ENCODE measurements at places on chromosomes 5 and 9. TPM values are rescaled to one million over a fixed set of nuclear protein-coding genes. Genes with fewer than 3 reads are reported as not detected.

DNA sequence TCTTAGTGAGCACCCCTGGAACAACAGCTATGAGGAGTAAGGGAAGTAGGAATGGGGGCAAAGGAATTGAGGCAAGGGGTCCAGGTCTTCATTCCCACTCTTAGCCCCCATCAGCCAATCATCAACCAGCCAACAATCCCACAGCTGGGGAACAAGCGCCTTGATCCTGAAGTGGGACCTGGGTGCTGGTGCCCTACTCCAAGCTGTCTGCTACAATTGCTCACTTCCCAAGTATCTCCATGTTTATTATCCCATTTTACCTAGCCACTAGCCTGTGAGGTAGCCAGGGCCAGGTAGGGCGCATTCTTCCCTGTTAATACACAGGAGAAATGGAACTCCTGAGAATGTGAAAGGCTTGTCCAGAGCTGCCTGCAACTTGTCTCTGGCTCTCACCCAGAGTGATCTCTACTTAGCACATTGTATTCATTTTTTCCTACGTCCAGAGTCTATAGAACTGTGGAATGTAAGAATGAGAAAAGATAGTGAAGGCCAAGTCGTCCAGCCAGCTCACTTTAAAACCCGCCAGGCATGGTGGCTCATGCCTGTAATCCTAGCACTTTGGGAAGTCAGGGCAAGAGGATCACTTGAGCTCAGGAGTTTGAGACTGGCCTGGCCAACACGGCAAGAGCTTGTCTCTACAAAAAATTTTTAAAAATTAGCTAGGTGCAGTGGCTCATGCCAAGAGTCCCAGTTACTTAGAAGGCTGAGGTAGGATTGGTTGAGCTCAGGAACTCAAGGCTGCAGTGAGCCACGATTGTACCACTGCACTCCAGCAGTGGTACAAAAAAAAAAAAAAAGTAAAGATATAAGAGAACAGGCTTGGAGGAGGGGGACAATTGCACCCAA lies 6.2 kb upstream of the DNAJC18 start:
- peak; percentile 30 for DNase-seq

DNA sequence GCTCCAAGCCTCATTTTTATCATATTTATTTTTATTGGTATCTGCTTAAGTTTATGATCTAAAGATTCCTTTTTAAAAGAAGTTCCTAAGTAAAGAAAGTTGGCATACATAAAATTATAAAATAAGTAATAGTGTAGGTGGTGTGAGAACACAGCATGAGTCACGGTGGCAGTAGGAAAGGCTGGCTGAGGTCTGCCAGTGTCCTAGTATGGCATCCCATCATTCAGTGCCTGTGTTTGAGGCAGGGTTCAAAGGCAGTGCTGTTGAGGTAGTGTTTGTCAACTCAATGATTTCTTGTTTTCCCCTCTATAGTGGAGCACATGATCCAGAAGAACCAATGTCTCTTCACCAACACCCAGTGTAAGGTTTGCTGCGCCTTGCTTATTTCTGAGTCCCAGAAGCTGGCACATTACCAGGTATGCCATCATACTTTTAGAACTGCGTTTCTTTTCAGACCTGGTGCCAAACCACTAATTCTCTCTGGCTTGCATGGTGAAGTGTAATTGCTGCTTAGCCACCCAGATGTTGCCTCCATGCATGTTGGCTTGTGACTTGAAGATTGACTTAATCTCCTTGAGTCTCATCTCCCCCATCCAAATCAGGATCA lies 18.4 kb downstream of the ZNF346 start:
- no peak for DNase-seq

GRCh38 chr5:143695941-143696340 lies 116.0 kb upstream of the HMHB1 start:
- no peak for DNase-seq

DNA sequence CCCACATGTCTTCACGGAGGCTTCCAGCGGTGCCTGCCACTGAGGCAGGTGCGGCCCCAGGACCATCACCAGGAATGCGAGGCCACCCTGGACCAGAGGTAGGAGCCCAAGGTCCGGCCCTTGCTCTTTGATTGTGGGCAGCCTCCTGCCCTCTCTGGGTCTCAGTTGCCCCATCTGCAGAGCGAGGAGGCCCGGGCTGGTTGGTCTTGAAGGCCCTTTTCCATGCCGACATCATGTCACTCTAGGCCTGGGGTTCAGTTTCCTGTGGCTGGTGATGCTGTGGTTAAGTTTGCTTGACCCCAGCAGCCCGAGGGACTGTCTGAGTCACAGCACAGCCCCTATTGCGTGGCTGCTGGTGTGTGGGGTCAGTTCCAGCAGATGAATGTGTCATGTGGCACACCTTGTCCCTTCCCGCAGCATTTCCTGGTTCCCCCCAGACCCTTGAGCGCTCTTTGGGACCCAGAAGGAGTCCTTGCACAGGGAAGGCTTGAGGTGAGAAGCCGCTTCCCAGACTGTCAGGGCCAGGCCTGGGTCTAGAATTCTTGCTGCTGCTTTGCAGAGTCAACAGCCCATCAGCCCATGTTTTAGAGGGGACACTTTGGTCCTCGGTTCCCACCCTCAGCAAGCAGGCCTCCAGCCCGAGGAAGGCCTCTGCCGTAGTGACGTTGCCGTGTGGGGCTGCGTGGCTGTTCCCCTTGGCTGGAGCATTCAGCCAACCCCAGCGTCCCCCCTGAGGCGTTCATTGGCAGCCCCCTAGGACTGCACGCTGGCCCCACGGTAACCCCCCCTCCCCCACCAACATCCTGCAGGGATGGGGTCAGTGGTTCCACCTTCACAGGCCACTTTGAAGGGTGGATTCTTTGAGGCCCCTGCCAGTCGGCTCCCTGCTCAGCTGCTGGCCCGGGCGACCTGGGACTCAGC lies 31.0 kb upstream of the HMCN2 start:
- no peak for DNase-seq

KCNN2 gene
- total RNA-seq = 2.1 TPM

DNA sequence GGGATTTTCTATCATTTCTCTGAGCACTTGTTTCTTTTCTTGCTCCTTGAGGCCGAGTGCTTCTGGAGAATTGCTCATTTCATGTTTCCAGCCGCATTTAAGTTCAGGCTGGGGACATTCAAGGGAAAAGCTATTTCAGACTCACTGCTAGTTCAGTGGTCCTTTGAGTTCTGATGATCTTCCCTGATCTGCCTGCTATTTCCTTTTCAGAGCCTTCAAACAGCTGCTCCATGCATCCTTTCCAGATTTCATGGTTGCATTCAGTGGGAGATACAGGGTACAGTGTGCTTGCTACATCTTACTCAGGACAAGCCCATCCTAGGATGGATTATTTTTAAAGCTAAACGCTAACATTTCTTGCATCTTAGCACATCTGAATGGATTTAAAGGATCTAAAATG lies 14.7 kb downstream of the NDUFS4 start:
- no peak for DNase-seq

SPATA31E1 gene
- total RNA-seq = not detected

DNA sequence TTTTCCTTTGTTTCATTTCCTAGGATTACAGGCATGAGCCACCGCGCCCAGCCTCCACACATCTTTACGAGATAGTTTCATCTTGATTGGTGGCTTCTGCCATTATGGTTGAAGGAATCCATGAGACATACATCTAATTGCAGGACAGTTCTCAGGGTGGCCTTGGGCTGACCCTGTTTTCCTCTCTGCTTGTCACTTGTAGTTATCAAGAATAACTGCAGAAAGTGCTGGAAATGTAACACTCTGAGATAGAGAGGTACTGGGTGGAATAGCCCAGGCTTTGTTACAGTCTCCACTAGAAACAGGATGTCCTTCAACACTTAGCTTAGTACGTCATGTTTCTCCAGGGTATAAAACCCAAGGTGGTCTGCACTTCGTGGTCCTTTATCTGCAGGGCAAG lies 10.7 kb downstream of the UGT3A2 start:
- DNase-seq = no peak

DNA sequence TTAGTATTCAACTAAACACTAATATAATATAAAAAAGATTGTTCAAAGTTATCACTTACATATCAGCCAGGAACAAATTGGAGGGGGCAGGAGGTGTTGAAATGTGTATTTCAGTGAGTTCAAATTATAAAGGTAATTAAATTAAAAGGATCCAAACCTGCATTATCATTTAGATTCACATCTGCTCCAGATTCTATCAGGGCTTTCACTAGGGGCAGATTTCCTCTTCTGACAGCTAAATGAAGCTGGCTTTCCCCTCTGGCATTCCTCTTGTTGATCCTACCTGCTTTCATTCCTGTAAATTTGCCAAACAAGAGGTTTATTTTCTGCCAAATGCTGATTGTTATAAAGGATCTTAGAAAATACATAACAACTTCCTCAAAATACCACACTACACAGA lies 86.3 kb upstream of the GCNT4 start:
- no peak for DNase-seq

DNA sequence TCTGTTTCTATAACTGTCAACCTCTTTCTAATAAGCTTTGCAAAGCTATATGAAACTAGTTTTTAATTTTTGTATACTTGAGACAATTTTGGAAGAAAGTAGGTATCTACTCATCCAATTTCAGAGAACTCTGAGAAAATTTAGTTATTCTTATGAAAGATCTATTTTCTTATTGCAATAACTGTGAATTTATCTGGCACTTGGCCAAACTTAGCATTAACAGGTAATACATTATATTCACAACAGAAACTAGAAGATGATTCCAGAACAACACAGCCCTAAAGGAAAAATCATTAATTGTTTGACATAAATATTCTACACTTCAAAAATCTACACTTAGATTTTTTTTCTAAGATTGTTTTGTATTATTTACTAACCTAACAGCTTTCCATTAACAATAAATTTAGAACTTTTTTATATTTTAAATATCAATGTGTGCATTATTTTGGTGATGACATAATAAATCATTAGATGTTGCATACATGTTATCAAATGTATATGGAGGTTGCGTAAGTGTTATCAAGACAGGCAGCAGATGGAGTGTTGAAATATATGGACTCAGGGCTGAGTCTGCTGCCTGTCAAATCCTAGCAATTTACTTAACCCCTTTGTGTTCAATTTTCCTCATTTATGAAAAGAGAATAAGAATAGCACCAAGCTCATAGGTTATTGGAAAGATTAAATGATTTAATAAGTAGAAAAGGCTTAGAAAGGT lies 141.8 kb downstream of the MUSK start:
- DNase-seq = no peak

DNA sequence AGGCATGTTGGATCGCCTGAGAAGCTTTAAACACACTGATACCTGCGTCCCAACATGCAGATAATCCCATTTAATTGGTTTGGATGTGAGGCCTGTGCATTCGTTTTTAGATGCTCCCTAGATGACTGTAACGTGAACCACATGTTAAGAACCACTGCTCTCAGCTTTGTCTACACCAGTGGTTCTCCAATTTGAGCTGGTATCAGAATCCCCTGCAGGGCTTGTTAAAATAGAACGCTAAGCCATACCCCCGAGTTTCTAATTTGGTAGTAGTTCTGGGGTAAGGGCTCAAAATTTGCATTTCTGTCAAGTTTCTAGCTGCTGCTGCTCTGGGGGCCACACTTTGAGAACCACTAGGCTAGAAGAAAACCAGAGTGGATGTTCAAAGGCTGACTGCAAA lies 74.7 kb downstream of the S1PR3 start:
- DNase-seq = no peak

DNA sequence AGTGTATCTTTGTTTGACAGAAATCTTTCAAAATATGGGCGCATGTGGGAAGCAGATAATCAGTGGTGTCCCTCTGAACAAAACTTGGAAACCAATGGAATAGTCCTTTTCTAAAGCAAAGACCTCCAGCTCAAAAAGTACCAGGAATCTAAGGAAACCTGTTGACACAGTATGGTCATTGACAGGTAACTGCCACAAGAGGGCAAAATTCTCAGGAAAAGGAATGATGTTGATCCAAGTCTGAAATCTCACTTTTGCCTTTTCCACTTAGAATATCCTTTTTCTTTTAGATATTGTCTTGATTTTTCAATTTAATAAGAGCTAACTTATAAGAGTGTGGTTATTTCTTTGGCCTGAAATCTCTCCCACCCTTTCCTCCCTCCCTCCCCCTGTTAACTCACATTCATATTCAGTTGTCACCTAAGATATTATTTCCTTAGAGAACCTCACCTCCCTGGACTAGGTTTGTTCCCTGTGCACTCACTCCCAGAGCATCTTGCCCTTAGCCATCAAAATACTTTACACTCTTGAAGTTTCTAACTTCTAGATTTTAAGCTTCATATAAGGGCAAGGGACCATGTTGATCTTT lies 59.0 kb upstream of the BARX1 start:
- DNase-seq = no peak

GRCh38 chr5:10173716-10174115 lies 76.0 kb downstream of the ATPSCKMT start:
- DNase-seq = no peak

CCNB1 gene
- total RNA-seq = 3.6 TPM

All from upper lobe of right lung (tissue), 1 donor.